ENCODE measurements at places on chromosomes 5 and 9.
A peak's percentile ranks its signal among the peaks of the same experiment; 100 is the strongest.

GRCh38 chr5:45521067-45521466 lies 175.1 kb downstream of the HCN1 start:
- H3K27me3 ChIP-seq: no peaks in the 10 kb centered on the region
- no peak overlapping the region for H3K27ac ChIP-seq
- DNase-seq: no peak

- no peaks in the 10 kb centered on the region for H3K27me3 ChIP-seq
- no peaks in the 10 kb centered on the region for H3K36me3 ChIP-seq
- H3K4me1 ChIP-seq: peaks cover 10% of the 10 kb centered on the region
- H3K4me3 ChIP-seq: peak overlapping the region; percentile 11
- DNase-seq: peak; percentile 46
Measured at GRCh38 chr9:19471737-19472648, 63.2 kb downstream of the ACER2 start.

GRCh38 chr9:37026113-37026930 lies 7.7 kb downstream of the PAX5 start:
- H3K36me3 ChIP-seq: no peaks in the 10 kb centered on the region
- peaks cover 45% of the 10 kb centered on the region for H3K4me1 ChIP-seq
- H3K4me3 ChIP-seq: peak overlapping the region; percentile 30
- DNase-seq: peak; percentile 82
- peaks cover 2% of the 10 kb centered on the region for H3K27me3 ChIP-seq
- H3K27ac ChIP-seq: no peak overlapping the region

GRCh38 chr5:27477550-27477949 lies 439.2 kb upstream of the CDH9 start:
- DNase-seq: no peak
- no peaks in the 10 kb centered on the region for H3K27me3 ChIP-seq
- H3K27ac ChIP-seq: no peak overlapping the region
- no peaks in the 10 kb centered on the region for H3K4me1 ChIP-seq
- H3K4me3 ChIP-seq: no peak overlapping the region

- H3K4me3 ChIP-seq: no peak overlapping the region
- DNase-seq: no peak
- H3K27me3 ChIP-seq: no peaks in the 10 kb centered on the region
- no peaks in the 10 kb centered on the region for H3K4me1 ChIP-seq
- H3K36me3 ChIP-seq: no peaks in the 10 kb centered on the region
Measured at GRCh38 chr9:86175743-86176456, 76.5 kb upstream of the GOLM1 start.

DNA sequence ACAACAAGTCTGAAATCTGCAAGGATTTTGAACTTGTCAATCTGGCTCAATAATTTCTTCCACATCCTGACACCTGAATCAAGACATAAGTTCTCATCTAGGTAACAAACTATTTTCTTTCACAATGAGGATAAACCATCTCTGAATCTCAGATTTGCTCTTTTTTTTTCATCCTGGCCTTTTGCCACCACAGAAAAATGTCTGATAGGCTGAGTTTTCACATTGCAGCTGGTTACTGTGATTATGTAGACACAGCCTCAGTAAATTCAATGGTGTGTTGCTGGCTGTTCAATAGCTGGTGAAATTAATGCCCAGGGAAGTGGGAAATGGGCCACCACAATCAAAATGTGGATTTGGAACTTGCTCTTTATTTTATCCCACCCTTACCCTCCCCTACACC lies 2.8 kb upstream of the ADRA1B start:
- H3K27me3 ChIP-seq: no peaks in the 10 kb centered on the region
- peaks cover 9% of the 10 kb centered on the region for H3K4me1 ChIP-seq
- H3K27ac ChIP-seq: no peak overlapping the region
- H3K36me3 ChIP-seq: no peaks in the 10 kb centered on the region
- DNase-seq: no peak

DNA sequence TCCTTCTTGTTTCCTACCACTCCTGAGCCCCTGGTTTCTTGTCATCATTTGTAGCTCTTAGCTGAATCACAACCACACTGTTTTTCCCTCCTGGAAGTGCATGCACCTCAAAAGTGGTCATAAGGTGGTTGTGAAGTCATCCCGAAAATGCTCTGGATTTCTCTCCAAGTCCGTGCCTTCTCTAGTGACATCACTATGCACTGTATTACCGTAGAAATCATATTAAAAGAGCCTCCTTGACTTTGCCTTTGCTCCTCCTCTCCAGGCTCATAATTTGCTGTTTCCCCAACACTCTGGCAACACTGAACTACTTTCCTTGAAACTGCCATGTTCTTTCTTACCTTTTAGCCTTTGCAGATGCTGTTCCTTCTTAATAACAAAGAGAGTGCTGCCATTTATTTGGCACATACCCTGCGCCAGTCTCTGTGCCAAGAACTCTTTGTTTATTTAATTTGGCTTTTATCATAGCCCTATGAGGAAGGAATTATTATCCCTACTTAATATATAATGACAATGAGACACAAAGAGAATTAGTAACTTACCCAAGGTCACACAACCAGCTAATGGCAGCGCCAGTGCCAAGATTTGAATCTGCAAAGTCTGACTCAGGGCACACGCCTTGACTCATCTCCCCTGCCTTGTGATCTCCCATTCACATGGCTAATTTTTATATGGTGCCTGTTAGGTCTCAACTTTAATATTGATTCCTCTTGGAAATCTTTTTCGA lies 115.4 kb downstream of the KIF4B start:
- H3K27me3 ChIP-seq: no peaks in the 10 kb centered on the region
- no peak overlapping the region for H3K4me3 ChIP-seq
- no peak overlapping the region for H3K27ac ChIP-seq
- H3K36me3 ChIP-seq: no peaks in the 10 kb centered on the region
- no peaks in the 10 kb centered on the region for H3K4me1 ChIP-seq
- DNase-seq: no peak

GRCh38 chr5:4740156-4740555 lies 400.0 kb upstream of the ADAMTS16 start:
- no peak overlapping the region for H3K4me3 ChIP-seq
- no peaks in the 10 kb centered on the region for H3K36me3 ChIP-seq
- H3K27ac ChIP-seq: no peak overlapping the region
- no peak for DNase-seq
- no peaks in the 10 kb centered on the region for H3K27me3 ChIP-seq

DNA sequence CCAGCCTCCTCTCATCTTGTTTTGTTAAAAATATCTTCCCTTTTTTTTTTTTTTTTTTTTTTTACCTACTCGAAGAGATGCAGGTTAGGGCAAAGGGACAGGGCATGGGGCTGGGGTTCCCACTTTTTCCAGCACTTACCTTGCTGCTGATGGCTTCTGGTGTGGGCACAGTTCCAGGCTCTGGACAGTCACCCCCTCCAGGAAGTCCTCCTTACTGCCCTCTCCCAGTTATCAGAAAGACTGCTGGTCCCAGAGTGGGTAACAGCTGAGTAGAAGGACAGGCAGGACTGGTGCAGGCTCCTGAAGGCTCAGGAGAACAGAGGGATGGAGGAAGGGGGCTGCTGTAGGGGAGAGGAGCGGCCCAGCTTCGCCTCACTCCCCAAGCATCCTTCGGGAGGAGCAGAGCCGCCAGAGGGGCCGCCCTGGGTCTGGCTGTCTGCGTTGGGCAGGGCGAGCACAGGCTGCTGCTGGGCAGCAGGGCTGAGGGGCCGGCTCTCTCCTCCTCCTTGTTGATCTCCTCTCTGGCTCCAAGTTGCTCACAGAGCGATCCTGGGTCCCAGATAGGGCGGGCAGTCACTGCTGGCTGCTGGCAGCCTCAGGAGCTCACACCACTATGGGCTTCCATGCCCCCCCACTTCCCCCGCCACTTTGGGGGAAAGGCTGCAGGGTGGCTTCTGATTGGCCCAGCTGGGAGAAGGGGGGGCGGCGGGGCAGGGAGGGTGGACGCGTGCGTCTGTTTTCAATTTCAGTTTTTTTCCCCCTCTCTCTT lies at the start of gene PDGFRB:
Gene PDGFRB, minus strand, starts transcription at position 588 of the 769 bp plus-strand sequence. CDS start 18,798 bp downstream, outside the sequence.
- H3K36me3 ChIP-seq: no peaks in the 10 kb centered on the region
- peak; percentile 58 for DNase-seq
- peak within 1 kb of the TSS; percentile 91 for H3K27ac ChIP-seq
- H3K4me3 ChIP-seq: peak within 1 kb of the TSS; percentile 51

DNA sequence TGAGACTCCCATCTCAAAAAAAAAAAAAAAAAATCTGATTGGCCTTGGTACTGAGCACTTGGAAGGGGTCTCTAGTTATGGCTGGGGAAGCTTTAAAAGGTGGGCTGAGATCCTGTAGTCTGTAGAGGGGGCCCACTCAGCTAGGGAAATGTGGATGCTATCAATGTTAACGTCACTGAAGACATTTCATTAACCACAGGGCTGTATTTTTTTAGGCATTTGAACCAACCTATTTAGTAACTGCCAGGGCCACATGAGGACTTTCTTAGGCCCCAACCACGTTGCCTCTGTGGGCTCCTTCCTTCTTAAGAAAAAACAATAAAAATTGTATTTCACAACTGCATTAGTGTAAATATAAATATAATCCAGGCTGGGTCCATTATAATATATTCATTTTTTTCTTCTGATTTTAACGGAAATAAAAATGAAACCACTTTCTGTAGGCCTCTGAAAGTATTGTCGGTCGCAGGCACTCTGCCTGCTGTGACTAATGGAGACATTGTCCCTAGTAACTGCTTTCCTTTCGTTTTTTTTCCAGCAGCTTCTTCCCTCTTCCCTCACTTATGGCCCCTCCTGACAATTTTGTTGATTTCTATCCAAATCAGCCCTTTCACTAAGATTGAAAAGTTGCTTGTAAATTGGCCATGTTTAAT lies 71.6 kb downstream of the GCNT1 start:
- H3K36me3 ChIP-seq: no peaks in the 10 kb centered on the region
- peak overlapping the region; percentile 37 for H3K27ac ChIP-seq
- H3K4me3 ChIP-seq: no peak overlapping the region
- DNase-seq: no peak
- H3K4me1 ChIP-seq: peaks cover 4% of the 10 kb centered on the region

DNA sequence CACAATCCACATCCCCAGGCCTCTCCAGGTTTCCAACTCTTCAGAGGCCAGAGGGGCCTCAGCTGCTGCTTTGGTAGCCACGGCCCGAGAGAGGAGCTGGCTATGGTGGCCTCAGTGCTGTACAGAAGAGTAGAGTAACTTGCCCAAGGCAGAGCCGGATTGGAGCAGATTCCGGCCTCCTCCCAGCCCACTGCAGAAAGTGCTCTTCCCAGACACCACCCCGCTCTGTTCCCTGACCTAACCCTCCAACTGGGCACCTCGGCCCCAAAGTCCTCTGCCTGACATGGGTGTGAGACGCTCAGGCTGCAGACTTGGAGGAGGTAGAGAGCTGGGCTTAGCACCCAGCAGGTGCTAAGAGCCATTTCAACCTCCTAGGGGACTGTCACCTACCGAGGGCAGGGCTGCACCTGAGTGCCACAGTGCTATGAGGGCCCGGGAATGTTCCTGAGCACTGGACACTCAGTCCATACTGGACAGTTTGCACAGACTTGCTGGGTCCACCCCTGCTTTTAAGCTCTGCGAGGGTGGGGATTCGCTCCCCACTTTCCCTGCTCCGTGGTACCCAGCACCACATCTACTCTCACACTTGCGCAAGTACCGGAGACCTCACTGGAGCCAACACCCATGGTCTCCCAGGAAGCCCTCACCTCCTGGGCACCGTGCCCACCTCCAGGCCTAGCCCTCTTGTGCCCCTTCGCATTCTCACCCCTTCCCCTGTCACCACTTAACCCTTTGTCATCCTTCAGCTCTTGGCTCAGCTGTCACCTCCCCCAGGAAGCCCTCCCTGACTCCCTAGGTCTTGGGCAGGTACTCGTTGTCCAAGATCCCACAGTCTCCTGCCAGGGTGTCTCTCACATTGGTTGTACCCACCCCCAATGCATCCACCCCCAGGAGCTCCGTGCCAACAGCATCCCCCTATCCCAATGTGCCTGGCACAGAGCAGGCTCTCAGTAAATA lies 49.8 kb downstream of the DBH start:
- no peaks in the 10 kb centered on the region for H3K27me3 ChIP-seq
- no peak overlapping the region for H3K4me3 ChIP-seq
- H3K4me1 ChIP-seq: peaks cover 22% of the 10 kb centered on the region
- no peak overlapping the region for H3K27ac ChIP-seq
- DNase-seq: no peak

DNA sequence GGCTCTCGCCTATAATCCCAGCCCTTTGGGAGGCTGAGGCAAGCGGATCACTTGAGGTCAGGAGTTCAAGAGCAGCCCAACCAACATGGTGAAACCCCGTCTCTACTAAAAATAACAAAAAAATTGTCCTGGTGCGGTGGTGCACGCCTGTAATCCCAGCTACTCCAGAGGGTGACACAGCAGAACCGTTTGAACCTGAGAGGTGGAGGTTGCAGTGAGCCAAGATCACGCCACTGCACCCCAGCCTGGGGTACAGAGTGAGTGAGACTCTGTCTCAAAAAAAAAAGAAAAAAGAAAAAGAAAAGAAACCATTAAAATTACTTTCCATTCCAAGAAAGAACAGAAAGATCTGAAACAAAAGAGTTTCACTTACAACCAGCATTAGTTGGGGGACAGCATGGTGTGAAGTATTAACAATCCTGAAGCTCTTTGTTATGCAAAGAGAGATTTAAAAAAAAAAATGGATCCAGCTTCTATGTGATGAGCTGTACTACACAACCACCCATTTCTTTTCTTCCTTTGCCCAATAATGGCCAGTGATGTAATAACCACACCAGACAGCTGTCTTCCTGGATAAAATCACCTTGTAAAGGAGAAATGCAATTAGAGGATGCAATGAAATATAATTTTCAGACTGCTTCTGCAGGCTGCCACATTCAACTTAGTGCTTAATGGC lies 76.9 kb downstream of the MED27 start:
- H3K4me3 ChIP-seq: no peak overlapping the region
- DNase-seq: no peak
- H3K4me1 ChIP-seq: no peaks in the 10 kb centered on the region
- H3K36me3 ChIP-seq: no peaks in the 10 kb centered on the region
- no peak overlapping the region for H3K27ac ChIP-seq
- no peaks in the 10 kb centered on the region for H3K27me3 ChIP-seq

DNA sequence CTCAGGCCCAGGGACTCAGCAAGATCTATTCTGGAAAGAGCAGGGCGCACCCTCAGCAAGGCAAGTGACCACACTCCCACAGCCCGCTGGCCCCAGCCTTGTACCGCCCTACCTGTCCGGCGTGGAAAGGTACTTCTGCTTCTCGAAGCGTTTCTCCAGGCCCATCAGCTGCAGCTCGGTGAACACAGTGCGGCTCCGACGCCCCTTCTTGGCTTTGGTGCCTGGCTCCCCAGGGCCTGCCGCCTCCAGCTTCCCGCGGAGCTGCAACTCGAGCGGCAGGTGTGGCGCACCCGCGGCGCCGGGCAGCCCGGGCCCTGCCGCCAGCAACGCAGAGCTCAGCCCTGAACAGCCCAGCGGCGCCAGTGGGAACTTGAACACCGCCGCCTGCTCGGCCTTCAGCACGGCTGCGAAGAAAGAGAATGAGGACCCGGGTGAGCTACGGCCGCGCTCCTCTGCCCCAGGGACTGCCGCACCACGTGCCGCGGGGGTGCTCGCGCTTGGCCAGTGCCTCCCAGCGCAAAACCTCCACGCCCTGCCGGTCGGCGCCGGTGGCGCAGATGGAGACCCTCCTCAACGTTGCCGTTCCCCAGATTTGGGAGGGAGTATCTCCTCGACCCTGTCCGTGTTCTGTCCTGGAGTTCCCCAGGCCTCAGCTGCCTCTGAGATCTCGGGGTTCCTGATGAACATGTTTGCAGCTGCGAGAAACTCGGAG lies 2.2 kb downstream of the BARX1 start:
- peaks cover 42% of the 10 kb centered on the region for H3K4me1 ChIP-seq
- H3K27ac ChIP-seq: no peak overlapping the region
- no peak overlapping the region for H3K4me3 ChIP-seq
- no peaks in the 10 kb centered on the region for H3K36me3 ChIP-seq
- H3K27me3 ChIP-seq: peaks cover 82% of the 10 kb centered on the region

GRCh38 chr5:76299592-76299991 lies 103.5 kb upstream of the IQGAP2 start:
- no peaks in the 10 kb centered on the region for H3K4me1 ChIP-seq
- no peak for DNase-seq
- H3K36me3 ChIP-seq: no peaks in the 10 kb centered on the region
- H3K4me3 ChIP-seq: no peak overlapping the region

- no peaks in the 10 kb centered on the region for H3K36me3 ChIP-seq
- no peaks in the 10 kb centered on the region for H3K27me3 ChIP-seq
- no peaks in the 10 kb centered on the region for H3K4me1 ChIP-seq
Measured at GRCh38 chr9:108436448-108436847, 419.3 kb downstream of the ACTL7B start.
